ENCODE measurements at places on chromosomes 13 and 19.
A peak's percentile ranks its signal among the peaks of the same experiment; 100 is the strongest.

DNA sequence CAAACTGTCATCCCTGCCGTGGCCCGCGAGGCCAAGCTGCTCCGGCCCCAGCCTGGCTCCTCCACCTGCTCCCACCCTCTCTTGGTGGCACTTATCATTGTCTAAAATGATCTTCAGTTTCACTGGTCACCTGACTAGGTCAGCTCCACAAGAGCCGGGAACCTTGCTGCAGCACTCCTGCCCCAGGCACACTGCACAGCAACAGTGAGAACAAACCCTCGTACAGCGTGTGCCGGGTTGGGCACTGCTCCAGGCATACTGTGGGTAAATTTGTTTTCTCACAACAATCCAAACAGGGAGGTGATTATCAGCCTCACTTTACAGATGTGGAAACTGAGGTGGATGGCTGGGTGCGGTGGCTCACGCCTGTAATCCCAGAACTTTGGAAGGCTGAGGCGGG, 8.9 kb downstream of the DEDD2 start:
- DNase-seq: no peak

GRCh38 chr19:18176367-18177310, 3.0 kb downstream of the IFI30 start:
- DNase-seq: no peak

GRCh38 chr19:31335716-31336115, 13.5 kb downstream of the TSHZ3 start:
- DNase-seq: no peak

DNA sequence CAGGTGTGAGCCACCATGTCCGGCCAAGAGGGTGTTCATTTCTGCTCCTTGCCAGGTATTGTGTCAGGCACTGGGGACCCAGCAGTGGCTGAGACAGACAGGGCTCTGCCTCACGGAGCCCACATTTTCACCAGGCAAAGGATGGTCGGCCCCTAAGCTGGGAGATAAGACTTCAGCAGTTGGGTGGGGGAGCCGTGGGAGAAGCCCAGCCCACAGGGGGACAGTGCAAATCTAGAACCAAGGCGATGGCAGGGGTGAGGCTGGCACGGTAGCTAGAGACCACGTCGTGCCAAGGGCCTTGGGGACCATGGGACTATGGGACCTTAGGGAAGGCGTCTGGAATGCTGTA, 8.3 kb downstream of the LSR start:
- no peak for DNase-seq

GRCh38 chr13:81381560-81381959, 1040.6 kb upstream of the SPRY2 start:
- no peak for DNase-seq

- no peak for DNase-seq
These were observed 616.3 kb downstream of the UQCRFS1 start for GRCh38 chr19:28596561-28597071.

GRCh38 chr19:3663838-3664237, 36.4 kb downstream of the PIP5K1C start:
- DNase-seq: no peak

DNA sequence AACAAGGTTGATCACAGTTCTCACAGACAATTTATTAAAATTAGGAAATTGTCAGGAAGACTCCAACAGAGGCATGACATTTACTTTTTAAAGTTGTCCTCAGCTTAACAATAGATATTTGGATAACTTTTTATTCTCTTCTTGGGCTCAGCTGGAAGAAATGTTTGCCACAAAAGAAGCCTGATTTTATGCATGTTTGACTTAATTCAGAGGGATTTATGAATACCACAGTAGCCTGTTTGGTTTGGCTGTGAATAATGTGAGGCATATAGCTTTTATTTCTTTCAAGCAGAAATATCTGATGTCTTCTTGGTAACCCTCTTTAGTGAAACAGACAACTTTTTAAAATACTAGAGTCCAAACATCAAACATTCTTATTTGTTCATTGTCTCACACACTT, 1464.5 kb upstream of the SLC10A2 start:
- DNase-seq: no peak

DNA sequence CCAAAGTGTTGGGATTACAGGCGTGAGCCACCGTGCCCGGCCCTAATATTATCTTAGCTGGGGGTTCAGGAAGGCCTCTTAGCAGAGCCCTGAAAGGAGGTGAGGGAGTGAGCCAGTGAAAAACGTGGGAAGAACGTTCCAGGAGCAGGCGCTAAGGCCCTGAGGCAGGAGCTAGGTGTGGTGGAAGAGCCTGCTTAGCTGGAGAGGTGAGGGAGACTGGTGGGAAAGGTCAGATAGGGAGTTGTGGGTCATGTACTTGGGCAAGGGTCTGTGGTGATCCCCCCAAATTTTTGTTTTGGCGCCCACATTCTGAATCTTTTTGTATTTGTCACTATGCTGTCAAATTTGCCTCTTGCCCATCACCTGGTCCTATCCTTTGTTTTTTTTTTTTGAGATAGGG, 5.1 kb upstream of the INAFM1 start:
- DNase-seq: no peak

GRCh38 chr13:20461860-20462532, 63.7 kb downstream of the CRYL1 start:
- no peak for DNase-seq

GRCh38 chr19:6418562-6418932, 6.1 kb downstream of the KHSRP start:
- no peak for DNase-seq

DNA sequence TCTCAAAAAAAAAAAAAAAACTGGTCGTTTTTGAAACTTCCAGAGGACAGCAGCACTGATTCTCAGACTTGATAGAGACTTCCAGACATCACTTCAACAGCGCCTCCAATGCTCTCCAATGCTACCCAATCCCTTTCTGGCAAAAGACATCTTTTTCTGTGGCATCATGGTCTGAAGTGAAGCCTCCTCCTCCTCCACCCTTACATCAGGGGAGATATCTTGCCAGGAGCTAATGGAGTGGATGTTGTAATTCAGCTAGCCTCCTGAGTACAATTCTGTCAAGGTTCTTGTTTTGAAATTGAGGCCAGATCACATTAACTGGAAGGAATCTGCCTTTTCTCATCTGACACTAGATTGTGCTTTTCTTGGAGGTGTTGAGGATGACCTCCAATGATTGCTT, 24.2 kb downstream of the FXYD5 start:
- peak; percentile 69 for DNase-seq

DNA sequence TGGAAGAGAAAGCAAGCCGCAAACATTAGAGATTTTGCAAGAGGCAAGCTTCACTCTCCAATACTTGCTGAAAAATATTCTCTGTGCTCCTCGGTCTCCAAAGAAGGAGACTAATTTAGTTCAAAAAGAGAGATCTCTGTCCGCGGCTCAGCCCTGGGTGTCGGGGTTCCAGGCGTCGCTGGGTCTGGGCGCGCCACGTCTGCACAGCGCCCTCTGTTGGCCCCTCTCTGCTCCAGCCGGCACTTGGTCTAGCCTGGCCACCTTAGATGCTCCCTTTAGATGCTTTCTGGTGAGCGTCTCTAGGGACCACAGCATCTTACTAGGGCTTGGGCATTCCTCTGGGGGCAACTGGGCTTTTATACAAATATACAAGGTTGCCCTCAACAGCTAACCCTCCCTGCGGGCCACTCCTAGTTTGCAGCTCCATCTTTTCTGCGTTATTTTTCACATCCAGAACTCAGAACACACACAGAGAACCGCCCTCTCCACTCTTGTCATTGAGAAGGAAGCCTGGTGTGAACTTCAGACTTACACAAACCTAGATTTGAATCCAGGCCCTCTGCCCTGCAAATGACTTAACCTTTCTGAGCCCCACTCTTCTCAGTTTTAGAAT, 78.3 kb downstream of the CYSLTR2 start:
- DNase-seq: peak; percentile 12

DNA sequence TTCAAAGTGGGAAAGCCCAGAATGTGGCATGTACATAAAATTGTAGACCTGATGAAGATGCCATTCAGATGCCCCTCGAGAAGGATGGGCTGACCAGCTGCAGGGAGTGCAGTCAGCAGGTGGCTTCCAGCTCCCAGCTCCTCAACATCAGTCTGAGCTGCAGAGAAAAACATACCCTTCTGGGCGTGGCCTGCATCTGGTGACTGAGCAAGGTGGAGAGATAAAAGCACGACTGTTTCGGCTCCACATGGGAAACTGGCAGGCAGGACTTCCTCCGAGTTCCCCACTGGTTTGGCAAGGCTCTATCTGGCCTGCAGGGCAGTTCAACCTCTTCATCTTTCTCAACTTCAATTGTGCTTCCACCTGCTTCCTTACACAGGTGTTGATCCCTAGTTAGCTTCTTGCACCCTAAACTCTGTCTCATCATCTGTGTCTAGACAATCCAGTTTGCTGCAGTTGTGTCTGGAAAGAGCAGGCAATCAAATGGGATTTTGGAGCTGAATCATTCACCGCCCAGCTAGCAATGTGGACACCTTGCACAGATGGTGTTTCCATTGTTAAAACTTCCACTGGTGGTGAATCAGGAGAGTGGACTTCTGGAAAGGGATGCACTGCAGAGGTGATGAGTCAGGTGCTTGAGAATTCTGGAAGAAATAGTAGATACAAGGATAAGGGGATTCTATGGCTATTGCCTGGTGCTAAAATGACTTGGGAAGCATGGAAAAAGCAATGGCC, 56.8 kb downstream of the POLR1D start:
- no peak for DNase-seq

DNA sequence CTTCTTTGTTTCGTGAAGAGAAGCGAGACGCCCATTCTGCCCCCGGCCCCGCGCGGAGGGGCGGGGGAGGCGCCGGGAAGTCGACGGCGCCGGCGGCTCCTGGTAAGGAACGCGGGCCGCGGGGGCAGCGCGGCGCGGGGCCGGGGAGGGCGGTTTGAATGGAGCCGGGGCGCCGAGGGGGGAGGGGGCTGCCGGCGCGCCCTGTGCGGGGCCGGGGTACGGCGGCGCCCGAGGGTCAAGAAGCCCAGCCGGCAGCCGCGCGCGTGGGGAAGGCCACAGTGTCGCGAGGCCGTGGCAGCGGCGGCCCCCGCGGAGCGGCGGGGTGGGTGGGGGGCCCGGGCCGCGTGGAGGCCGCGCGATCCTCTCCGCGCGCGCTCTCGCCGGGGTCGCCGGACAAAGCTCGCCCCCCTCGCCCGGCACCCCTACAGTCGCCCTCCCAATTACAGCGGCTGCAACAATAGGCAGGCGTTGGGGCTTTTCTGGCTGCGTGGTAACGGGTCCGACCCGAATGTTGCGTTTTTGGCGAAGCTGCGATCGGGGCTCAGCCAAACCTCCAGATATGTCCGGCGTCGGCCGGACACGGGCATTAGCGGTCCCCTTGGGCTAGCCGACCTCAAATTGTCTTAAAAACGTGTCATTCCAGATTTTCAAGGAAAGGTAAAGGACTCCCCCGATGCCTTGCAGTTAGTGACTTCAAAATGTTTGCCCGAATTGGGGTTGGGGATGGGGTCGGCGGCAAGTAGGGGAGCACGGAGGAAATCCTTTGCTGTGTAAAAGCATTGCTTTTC, 437 bp downstream of the SMARCA4 start:
- DNase-seq: peak; percentile 20

GRCh38 chr13:21932578-21932977, 261.7 kb downstream of the FGF9 start:
- no peak for DNase-seq

- peak; percentile 24 for DNase-seq
These were observed 26.4 kb downstream of the PTPRS start for GRCh38 chr19:5314012-5314906.

GRCh38 chr13:35978607-35979316, 152.4 kb downstream of the DCLK1 start:
- DNase-seq: peak; percentile 73

- peak; percentile 9 for DNase-seq
These were observed 14.9 kb upstream of the SCN1B start for GRCh38 chr19:35015270-35015953.

DNA sequence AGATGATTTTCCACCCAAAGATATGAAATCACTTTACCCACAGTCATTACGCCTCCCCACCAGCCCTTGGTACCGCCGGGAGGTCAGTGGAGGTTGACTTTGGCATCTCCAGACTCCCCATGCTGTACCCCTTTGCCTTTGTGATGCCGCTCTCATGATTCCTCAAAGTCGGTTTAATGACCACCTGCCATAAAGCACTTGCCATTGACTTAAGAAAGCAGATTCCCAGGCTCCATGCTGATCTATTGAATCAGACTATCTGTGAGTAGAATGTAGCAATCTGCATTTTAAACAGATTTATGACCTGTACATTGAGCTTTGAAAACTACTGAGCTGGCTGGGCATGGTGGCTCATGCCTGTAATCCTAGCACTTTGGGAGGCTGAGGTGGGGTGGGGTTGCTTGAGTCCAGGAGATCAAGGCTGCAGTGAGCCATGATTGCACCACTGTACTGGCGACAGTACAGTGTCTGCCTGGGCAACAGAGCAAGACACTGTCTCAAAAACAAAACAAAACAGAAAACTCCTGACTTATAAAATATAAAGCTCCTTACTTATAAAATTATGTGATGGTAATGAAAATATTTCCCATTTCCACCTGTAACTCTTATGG, 235.2 kb downstream of the KLF5 start:
- DNase-seq: no peak

- DNase-seq: no peak
These were observed 57.9 kb upstream of the LRCH1 start for GRCh38 chr13:46495066-46495465.

GRCh38 chr13:58266271-58266670, 634.7 kb downstream of the PCDH17 start:
- DNase-seq: no peak

GRCh38 chr19:1451916-1452801, 2.2 kb downstream of the APC2 start:
- no peak for DNase-seq

GRCh38 chr19:12205296-12205695, 42.4 kb downstream of the ZNF136 start:
- DNase-seq: no peak

DNA sequence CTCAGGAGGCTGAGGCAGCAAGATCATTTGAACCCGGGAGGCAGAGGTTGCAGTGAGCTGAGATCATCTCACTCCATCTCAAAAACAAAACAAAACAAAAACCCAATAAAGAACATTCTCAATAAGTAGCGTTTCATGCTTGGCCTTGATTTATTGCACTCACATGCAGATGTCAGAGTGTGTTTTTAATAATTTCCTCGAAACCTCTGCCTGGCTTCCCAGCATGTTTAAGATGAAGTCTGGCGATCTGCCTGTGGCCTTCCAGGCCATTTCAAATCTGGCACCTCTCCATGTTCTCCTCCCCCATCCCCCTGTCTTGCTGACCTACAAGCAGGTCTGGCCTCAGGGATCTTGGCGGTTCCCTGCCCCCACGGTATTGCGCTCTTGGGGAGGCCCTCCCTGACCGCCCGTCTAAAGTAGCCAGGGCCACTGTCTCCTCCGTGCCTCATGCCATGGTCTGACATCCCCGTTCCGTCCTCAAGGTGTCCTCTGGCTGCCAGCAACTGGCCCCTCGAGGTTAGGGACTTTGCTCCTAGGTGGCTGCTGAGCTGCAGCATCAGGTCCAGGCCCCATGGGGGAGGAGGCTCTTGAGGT, 1.6 kb downstream of the WDR88 start:
- peak; percentile 31 for DNase-seq

GRCh38 chr19:13691569-13692435, 72.5 kb upstream of the MRI1 start:
- DNase-seq: peak; percentile 73

DNA sequence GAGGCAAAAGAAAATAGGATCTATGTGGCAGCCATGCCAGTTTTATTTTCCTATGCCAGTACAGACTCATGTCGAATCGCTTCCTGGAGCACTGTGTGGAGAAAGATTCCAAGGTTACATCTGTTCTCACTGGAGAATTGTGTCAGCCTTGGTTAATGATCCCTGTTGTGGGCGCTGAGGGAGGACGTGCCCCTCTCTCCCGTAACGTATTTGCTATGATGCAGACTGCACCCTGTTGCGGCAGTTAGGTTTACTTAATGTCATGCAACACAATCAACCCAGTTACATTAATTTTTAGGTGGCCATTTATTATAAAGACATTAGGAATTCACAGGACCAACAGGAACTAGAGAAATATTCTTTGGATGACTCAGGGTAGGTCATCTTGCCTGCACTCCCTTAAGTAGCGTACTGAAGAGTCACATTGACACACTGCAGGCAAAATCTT, 892.9 kb downstream of the EFNB2 start:
- DNase-seq: no peak
